ENCODE measurements at places on chromosomes 7 and 10.

DNA sequence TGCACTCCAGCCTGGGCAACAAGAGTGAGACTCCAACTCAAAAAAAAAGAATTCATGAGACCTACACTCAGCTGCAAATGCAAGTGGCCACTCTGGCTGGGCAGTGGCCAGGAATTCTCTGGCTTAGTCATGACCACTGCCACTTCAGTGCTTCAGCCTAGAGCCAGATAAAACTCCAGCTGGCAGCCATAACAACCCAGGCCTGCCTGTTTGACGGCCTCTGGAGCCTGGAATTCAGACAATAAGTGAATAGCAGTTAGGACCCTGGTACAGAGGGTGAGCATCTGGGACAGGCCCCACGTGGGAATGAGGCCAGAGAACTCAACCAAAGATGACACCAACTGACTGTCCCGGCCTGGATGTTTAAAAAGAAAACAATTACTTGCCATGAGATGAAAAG is 18.9 kb downstream of the RCC1L start:
- no peak for DNase-seq

GRCh38 chr10:77887631-77888355 is 38.8 kb downstream of the DLG5 start:
- no peak for DNase-seq

DNA sequence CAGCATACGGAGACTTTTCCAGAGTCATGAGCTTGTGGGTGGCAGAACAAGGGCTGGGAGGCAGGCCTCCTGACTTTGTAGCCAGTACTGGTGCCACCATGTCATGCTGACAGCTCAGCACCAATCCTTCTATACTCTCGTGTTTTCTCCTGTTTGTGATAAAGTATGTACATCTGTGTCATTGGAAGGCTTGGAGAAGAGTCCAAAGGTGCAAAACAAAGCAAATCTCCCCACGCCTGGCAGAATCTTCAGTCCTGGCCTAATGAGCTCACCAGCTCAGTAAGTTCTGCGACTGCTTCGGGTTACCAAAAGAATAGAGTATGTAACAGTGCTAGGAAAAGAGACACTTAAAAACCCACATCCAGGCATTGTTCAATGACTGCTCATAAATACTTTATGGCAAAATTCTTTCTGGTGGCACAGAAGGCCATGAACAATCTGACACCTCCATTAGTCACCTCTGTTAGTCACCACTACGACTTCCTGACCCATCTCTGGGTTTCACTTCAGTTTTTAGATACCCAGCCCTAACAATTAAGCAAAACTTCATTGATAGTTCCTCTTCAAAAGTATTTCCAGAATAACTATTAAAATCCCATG is 24.5 kb downstream of the STEAP1 start:
- no peak for DNase-seq

GRCh38 chr10:27890971-27891370 is 107.9 kb downstream of the ODAD2 start:
- DNase-seq: no peak

GRCh38 chr10:98168766-98169165 is 34.3 kb downstream of the R3HCC1L start:
- no peak for DNase-seq
